ENCODE measurements at places on chromosomes 2 and 18.

DNA sequence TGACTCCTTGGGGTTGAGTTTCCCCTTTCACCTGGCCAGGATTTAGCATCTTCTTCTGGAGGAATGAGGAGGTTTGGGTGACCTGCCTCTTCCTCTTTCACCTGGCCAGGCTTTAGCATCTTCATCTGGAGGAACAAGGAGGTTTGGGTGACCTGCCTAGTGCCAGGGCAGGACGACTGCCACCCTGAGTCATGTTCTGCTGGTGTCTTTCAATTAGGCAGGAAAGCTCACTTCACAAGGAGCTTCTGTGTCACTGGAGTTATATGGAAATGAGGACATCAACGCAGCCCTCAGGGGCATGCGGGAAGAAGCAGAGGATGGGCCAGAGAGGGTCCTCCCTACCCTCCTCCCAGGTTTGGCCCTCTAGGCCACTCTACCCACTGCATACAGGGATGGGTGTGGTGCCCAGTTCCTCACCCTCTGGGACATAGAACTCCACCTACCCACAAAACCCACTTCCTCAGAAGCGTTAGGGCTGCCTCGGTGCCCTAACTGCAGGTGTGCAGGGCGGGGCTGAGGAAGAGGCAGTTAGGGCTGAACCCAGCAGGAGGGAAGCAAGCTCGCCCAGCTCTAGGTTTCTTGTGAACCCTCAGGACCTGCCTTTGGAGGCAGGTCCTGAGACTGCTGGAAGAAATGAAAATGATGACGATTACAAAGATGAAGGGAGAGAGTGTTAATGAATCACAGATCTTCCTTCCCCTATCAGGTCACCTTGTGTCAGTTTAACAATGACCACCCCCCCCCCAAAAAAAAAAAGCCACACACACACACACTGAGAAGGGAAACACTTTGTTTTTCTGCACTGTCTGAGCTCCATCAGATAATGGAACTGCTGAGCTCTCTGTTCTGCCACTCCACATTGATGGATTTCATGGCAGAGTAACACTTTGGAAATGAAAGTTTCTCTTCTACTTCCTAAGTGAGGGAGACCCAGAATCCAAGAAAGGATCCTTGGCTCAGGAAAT lies 71.0 kb downstream of the ARL4C start:
- DNase-seq = peak; percentile 55

DNA sequence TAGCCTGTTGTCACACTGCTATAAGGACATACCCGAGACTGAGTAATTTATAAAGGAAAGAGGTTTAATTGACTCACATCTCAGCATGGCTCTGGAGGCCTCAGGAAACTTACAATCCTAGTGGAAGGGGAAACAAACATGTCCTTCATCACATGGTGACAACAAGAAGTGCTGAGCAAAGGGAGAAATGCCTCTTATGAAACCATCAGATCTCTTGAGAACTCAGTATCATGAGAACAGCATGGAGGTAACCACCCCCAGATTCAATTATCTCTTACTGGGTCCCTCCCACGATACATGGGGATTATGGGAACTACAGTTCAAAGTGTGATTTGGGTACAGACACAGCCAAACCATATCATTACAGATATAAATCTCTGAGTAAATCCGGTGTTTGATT lies 148.7 kb downstream of the PRPF40A start:
- DNase-seq = no peak

DNA sequence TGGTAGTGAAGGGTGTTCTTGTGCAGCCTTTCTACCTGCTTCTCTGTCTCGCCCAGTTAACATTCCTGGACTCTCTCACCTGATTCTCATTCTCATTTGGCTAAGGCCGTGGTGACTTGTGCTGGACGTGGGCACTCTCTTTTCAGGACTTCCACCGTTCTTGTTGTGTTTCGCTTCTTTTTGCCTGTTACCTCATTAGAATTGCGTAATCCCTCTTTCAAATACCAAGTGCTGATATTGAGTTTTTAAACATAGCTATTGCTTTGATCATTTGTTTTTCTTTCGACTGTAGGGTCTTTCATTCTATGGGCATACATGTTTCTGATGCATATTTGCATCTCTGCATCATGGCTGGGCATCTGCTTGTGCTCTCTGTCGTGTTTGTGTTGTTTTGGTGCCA lies 287.0 kb downstream of the ALPK2 start:
- DNase-seq = no peak

DNA sequence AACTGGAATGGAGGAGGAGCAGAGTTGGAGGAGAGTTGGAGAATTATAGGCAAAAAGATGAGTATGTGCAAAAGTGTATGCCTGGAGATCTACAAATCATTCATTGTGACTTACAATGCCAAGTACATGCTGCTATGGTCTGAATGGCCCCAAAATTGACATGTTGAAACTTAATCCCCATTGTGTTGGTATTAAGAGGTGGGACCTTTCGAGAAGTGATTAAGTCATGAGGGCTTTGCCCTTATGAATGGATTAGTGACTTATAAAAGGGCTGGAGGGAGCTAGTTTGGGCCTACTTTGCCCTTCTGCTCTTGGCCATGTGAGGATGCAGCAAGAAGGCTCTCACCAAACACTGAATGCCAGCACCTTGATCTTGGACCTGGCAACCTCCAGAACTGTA lies 6.3 kb upstream of the RBMS1 start:
- no peak for DNase-seq

DNA sequence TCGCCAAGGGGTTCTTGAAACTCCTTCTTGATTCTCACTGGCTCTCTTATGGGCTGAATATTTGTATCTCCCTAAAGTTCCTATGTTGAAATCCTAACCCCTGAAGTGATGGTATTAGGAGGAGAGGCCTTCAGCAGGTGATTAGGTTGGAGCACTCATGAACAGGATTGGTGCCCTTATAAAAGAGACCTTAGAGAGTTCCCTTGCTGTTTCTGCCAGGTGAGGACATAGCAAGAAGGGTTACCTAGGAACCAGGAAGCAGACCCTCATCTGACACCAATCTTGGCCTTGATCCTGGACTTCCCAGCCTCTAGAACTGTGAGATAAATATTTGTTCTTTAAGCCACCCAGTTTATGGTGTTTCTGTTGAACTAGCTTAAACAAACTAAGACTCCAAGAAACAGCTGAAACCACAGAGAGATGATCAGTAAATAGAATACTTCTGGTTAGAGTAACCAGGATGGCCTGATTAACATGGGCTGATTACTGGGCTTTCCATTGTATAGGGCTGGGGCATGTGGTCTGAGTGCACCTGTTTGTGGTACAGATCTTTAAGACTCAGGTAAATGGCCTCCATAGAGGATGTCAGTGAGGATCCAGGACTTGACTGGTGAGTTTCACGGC lies 7.7 kb upstream of the CDC42EP3 start:
- no peak for DNase-seq

DNA sequence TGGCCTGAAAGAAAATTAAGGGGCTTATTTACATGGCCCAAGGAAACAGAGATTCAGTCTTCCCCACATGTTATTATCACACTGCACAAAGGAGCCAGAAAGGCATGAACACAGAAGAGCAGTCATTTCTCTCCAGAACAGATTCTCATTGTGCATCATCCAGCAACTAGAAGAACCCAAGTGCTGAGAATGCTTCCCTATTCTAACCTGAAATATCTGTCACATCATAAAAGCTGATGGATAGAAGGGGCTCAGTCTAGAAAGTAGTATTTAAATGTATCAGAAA lies 145.8 kb downstream of the TMEM163 start:
- DNase-seq = no peak

DNA sequence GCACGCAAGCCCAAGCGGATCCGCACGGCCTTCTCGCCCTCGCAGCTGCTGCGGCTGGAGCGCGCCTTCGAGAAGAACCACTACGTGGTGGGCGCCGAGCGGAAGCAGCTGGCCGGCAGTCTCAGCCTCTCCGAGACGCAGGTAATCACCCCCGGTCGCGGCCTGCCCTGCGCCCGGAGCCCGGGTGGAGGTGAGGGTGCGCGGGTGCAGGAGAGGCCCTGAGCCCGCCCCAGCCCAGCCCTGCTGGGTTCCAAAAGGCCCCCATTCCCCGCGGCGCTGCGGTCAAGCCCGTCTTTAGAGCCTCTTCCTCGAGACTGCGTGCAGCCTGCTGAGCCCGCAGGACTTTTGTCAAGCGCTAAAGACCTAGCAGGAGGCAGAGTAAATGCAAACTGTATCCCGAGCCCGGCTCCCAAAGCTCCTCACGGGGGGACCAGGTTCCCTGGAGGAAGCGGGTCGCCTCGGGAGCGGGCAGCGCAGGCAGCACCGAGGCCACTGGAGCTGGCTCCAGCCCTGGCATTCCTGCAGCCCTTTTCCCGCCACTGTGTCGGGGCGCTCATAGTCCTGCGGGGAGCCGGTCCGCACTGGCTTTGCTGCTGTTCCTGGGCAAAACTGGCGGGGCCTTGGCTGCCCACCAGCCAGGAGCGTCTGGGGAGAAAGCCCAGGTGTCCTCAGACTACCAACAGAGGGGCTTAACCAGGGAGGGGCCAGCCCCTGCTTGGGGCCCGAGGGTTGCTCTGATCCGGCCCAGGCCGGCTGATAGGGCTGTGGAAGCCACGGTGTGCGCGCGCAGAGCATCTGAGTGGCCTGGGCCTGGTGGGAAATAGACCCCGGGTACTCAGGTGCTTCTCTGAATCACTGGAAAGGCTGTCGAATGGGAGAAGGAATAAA lies 7.3 kb downstream of the EMX1 start:
- no peak for DNase-seq

- DNase-seq = no peak
Observed at GRCh38 chr2:24930768-24931167, 10.7 kb upstream of the ADCY3 start.

DNA sequence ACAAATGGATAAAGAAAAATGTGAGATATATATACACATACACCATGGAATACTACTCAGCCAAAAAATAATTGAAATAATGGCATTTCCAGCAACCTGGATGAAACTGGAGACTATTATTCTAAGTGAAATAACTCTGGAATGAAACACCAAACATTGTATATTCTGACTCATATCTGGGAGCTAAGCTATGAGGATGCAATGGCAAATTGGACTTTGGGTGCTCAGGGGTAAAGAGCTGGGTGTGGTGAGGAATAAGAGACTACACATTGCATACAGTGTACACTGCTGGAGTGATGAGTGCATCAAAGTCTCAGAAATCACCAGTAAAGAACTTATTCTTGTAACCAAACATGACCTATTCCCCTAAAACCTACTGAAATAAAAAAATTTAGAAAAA lies 636.0 kb upstream of the LRATD1 start:
- no peak for DNase-seq

- DNase-seq = no peak
Observed at GRCh38 chr2:176068419-176068832, 15.3 kb downstream of the EVX2 start.

- DNase-seq = no peak
Observed at GRCh38 chr2:233259730-233260129, 8.3 kb downstream of the ATG16L1 start.

DNA sequence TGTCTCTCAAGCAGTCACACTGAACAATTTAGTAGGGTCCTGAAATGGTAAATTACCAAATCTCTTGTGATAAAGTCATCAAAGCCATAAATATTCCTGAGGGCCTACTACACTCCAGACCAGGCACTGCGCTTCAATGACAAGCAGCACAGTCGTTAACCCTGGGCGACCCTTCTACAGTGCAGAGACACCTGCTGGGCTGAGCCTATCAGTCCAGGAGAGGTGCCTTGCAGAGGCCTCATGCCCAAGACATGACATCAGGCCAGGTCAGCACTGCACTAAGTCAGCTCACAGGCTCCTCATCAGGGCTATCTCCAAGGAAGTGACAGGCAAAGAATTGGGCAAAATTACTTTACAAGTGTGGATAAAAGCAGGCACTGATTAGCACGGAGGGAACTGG lies 166.4 kb upstream of the EPB41L3 start:
- no peak for DNase-seq

DNA sequence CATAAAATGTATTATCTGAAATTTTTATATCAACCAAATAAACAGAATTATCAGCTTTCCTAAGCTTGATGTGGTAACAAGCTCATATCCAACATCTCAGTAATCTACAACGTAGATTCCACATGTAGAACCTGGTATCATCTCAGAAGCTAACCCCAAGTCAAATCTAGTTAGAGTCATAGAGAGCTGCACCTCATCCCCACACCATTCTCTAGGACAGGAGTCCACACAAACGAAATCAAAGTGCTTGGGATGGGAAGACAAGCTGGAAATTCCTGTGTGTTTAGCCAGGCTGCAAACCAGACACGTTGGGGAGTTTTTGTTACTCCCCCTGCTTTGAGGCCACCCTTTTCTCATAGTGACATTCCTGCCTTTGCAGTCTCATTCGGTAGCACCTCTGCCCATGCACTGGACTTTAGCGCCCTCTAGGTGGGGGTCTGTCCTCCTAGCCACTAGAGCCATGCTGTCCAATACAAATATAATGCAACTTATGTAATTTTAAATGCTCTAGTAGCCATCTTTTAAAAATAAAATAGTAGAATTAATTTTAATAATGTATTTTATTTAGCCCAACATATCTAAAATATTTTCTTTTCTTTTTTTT lies 28.1 kb upstream of the SATB2 start:
- DNase-seq = no peak

DNA sequence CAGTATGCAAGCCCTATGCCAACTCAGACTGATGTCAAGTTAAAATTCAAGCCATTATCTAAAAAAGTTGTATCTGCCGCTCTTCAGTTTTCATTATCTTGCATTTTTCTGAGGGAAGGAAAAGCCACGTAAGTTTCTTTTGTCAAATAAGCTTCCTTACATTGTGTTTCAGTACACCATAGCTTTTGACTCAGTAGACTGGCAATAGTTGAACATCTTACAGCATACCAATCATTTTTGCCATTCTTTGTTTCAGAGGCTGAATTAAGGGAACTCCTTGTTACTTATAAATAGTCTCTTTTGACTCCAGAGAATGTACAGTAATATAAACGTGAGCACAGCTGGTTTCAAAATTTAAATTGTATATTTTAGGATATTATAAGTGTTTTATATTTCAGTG lies 120.6 kb downstream of the EHBP1 start:
- DNase-seq = no peak

DNA sequence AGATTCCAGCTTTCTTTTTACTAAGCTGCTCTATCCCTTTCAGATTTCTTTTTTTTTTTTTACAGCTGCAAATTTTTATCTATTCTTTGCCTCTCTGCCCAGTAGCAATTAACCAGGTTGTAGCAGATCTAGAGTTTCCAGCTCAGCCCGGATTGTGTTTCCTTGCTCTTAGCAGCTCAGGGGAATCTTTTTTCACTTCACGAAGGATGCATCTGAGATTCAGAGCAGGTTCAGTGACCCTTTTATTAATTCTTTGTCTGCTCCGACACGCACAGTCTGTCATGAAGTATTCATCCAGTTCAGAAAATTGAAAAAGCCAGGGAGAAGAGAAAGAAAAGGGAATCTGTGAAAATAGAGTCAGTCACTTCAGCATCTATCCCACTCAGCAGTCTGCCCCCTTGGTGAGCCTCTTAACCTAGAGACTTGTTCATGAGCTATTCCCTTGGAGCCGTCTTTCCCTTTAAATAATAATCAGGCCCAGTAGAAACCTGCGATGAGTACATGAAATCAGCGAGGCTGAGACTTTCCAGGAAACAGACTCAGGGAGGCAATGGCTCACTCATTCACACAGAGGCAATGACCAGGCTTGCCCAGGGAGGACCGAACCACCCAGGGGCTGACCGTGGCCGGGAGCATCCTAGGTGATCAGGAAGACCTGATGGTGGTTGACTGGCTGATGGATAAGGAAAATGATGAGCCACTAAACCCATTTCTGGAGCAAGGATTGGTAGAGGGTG lies 103.4 kb upstream of the ITGA6 start:
- DNase-seq = no peak

- no peak for DNase-seq
Observed at GRCh38 chr2:16718576-16719484, 53.2 kb upstream of the CYRIA start.

- DNase-seq = no peak
Observed at GRCh38 chr18:12307701-12308385, at the start of gene TUBB6. TSS of gene TUBB6 (plus strand) at chr18:12308241. CDS start at chr18:12308293, 52 bp downstream.

Measured in stimulated activated CD4-positive, alpha-beta T cell treated with anti-CD3 and anti-CD28 coated beads, Interleukin-2, amount 100 ng/mL, for 4 hours (primary cell).